Amniotic stem cell (primary cell): ENCODE measurements at places on chromosomes 1 and 21.
A peak's percentile ranks its signal among the peaks of the same experiment; 100 is the strongest.

GRCh38 chr1:100943533-100943932 is 47.6 kb downstream of the SLC30A7 start:
- no peak for DNase-seq

- no peak for DNase-seq
Observed at GRCh38 chr1:224783006-224783651, 146.3 kb upstream of the DNAH14 start.

GRCh38 chr1:228860911-228861831 is 125.9 kb downstream of the RHOU start:
- peak; percentile 61 for DNase-seq

DNA sequence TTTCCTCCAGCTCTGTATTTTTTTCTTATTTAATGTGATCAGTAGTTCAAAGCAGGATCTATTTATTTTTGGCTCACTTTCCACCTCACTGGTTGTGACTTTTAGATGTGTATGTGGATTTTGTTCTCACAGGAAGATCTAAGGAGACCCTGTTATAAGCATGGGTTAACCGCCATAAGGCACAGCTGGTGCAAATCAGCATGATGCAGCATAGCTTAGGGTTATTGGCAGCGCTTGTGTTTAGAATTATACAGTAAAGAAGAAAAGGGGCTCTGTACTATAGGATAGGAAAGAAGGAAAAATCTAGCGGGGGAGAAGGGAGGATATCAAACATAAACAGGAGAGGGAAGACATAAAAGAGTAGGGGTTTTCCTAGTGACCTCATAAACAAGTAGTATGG is 26.9 kb upstream of the RGL1 start:
- DNase-seq = no peak

GRCh38 chr1:209249280-209249670 is 334.2 kb upstream of the CAMK1G start:
- no peak for DNase-seq

DNA sequence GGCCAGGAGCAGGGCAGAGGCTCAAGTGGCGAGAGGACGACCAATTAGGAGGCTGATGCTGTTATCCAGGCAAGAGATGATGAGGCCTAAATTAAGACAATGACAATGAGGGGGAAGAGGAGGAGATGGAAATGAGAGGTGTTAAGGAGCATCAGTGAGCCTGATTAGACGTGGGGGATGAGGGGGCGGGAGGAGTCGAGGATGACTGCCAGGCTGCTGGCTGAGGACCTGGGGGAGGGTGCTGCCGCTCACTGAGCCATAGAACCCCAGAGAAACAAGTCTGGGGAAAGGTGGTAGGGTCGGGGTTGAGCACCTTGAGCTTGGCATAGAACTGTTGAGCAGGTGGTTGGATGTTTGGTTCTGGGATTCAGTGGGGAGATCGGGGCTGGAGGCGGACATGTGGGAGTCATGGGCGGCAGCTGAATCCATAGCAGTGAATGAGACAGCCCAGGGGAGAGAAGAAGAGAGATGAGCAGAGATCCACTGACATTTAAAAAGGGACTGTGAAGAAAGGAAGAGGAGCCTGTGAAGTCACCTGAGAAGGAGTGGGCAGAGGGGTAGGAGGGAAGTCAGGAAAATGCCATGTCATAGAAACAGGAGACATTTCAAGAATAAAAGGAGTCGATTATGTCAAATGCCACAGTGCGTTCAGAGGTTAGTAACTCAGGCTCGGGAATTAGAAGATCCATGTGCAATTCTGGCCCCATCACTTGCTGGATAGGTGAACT is 28.5 kb downstream of the DLGAP3 start:
- DNase-seq = no peak

DNA sequence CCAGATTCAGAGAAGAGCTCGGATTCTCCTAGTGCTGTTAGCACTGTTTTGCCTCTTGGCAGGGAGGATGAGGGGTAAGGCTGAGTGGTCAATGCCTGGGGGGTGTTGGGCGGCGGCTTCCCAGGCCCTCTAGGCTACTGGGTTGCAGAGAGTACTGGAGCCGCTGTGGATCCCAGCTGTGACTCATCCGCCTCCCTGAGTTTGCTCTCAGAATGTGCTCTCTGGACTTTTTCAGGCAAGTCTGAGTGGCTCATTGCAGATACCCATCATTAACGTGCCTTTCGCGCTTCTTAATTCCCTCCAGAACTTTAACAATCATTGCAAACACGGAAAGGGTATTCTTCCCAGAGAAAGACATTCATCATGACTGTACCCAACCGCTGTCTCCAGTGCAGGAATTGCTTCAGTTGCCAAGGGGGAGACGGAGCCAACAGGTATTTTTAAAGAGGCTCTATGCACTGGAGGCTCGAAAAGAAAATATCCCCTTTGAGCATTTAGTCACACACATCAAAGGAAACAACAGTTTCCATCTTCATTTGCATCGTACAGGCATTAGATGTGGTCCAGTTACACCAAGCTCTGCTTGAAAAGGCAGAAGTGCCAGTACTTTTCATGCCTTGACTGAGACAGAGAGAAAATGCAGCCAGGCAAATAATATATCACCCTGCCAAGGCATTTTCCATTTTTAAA is 14.4 kb upstream of the CAMTA1 start:
- DNase-seq = no peak

- no peak for DNase-seq
Observed at GRCh38 chr1:18575620-18576019, 55.0 kb upstream of the PAX7 start.

DNA sequence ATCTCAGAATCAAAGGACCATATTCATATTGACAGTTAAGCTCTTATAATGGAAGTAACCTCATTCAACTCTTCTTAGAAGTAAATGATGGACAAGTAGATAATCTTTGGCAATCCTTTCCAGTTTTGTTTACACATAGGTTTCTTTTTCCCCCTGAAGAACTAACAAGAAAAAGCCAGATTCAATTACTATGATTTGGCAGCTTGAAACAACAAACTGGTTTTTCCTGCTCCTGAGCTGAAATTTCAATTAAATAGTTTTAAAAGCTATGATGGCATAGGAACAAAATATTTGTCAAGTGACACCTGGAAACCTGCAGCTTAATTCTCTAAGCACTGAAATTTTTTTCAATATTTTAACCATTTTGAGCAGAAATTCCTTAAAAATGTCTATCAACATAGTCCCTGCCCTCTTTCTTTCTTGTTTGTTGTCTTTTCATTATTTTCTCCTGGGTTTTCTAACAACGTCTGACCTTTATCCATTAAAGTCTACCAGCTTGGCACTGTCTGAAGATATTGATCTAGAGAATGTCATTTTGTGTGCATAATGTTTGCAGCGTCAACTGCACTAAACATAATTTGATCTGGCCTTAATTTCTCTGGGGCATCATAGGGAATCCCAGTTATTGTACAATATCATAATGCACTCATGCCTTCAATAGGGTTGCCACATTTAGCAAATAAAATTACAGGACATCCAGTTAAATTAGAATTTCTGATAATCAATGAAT is 4.0 kb upstream of the SLC35A3 start:
- DNase-seq = no peak

- no peak for DNase-seq
Observed at GRCh38 chr1:176338877-176339276, 124.1 kb upstream of the PAPPA2 start.

- no peak for DNase-seq
Observed at GRCh38 chr1:160459056-160459455, 58.7 kb downstream of the VANGL2 start.

DNA sequence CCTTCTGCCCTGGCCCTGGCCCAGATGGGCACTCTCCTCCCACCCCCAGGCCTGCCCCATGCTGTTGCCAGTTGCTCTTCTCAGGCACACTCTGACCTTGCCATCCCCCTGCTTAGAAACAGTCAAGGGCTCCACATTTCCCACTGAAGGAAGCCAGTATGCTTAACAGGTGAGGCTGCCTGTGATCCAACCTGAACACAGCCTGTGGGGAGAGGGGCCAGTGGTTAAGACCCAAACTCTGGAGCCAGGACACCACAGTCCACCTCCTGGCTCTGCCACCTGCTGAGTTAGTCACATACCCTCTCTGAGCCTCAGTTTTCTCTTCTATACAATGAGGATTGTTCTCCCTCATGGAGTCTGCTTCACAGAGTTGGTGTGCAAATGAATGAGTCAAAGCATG is 526.9 kb downstream of the MATN1 start:
- no peak for DNase-seq

DNA sequence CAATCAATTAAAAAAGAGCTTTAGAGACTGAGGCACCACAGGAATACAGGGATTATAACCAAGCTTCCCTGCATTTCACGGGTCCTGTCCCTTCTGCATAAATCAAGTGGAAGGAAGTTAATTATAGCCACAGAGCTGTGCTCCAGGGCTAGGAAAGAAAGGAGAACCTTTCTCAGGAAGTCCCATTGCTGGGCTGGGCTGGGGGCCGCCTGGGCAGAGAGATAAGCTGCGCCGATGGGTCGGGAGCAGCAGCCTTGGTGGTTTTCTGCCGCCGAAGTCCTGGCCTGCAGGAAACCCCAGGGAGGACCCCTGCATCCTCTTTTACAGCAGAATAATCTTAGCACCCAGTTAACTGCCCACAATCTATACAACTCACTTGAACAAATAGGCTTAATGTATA is 12.6 kb upstream of the CD34 start:
- DNase-seq = no peak

GRCh38 chr21:28779914-28780313 is 212.8 kb downstream of the LTN1 start:
- no peak for DNase-seq

DNA sequence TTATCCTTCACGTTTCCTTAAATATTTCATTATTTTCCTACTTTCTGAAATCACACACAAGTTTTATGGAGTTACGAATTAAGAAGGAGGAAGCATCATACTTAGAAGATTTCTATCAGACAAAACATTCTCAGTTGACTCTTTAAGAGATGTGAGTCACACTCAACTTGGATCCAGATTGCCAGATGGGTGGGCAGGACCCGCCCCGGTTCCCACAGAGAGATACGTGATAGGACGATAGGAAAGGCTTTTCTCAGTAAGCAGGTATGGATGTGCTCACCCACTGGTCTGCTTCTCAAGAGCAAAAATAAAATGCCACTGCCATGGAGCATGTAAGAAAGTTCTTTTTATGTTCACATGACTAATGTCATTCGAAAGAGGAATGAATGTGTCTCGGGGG is 392.6 kb downstream of the MRPL39 start:
- no peak for DNase-seq

GRCh38 chr1:91781371-91781825 is 104.6 kb downstream of the TGFBR3 start:
- peak; percentile 84 for DNase-seq
